ENCODE measurements at places on chromosomes 16 and 17.

- DNase-seq = peak; percentile 33
Observed at GRCh38 chr17:30332057-30332542, 1.8 kb downstream of the TMIGD1 start.

DNA sequence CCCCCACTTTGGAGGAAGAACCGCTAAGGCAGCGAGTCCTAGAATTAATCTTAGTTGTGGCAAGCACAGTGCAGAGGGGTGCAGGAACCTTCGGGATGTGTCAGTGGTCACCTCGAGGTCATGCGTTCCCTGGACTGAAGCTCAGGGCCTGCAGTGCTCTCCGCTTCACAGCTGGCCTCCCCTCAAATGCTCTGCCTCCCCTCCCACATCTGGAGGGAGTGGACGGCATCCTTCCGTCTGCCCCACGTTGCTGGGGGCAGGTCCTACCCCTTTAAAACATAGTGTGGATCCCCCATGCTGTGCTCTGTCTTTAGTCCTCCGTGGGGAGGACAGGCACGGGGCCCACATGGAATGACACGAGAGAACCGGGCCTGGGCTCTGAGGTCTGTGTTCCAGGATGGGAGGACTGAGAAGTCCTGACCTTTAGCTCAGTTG is 99.5 kb upstream of the CDC42EP4 start:
- no peak for DNase-seq

- no peak for DNase-seq
Observed at GRCh38 chr17:77437747-77438146, 297.0 kb downstream of the SEC14L1 start.

- DNase-seq = no peak
Observed at GRCh38 chr16:28554634-28555423, 1.1 kb downstream of the SGF29 start.

GRCh38 chr16:10839279-10839666 is 20.7 kb upstream of the TVP23A start:
- no peak for DNase-seq

- DNase-seq = no peak
Observed at GRCh38 chr17:57755480-57756070, 10.5 kb upstream of the CCDC182 start.

DNA sequence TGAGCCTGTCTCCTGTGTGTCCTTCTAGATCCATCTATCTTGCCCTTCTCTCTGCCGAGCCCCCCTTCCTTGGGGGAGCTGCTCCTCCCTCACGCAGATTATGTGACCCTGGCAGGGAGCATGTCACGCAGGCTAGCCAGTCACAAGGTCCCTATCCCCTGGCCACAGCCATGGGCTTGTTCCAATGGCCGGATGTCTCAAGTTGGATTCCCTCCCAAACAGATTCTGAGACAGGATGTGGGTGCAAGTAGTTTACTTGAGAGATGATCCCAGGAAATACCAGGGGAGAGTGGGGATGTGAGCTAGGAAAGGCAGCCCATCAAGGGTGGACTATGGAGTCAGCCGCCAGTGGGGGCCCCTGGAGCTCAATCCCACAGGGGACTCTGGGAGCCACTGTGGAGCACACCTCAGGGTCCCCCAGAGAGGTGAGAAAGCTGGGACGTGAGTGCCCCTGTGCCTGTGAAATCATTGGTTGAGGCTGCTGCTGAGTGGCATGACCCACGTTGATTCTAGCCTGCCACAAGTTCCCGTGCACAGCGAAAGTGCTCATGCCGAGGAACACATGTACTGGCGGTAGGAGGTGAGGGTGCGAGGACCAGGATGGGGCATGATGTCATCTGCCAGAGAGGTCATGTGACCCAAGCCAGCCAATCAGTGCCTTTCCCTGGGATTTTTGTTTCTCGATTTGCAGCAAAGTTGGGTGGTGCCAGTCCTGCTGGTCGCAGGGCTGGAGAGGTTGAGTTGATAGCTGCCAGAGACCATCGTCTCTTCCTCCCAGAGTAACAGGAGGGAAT is 6.4 kb upstream of the CRISPLD2 start:
- DNase-seq = no peak

- no peak for DNase-seq
Observed at GRCh38 chr16:76387994-76388393, 110.8 kb downstream of the CNTNAP4 start.

- no peak for DNase-seq
Observed at GRCh38 chr17:67682196-67682595, 35.5 kb upstream of the NOL11 start.

- DNase-seq = no peak
Observed at GRCh38 chr16:4544473-4544872, 5.9 kb upstream of the CDIP1 start.

GRCh38 chr17:72725433-72726068 is 366.9 kb downstream of the SLC39A11 start:
- DNase-seq = peak; percentile 9

- no peak for DNase-seq
Observed at GRCh38 chr16:72371307-72372086, 199.5 kb upstream of the PMFBP1 start.

GRCh38 chr17:10105513-10106001 is 92.8 kb downstream of the GAS7 start:
- DNase-seq = no peak

DNA sequence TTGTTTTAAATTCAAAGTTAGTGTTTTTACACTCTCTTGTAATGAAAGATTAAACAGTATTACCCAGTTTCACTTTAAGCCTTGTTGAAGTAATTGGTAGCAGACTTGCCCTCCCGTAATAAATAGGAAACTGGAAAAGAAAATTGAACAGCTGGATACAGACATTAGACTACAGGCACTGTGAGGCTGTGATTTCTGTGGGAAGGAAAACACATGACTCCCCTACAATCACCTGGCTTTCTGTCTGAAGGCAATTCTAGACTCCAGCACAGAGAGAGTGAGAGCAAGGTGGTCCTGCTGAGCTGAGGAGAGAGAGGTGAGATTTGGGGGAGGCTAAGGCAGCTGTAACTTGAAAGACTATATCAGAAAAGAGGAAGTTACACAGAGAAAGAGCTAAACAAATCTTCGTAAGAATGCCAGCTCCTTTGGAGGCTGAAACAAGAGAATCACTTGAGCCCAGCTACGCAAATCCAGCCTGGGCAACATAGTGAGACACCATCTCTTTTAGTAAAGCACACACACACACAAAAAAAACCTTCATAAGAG is 57.8 kb upstream of the CDYL2 start:
- no peak for DNase-seq

- no peak for DNase-seq
Observed at GRCh38 chr17:2580661-2581060, 12.8 kb upstream of the PAFAH1B1 start.

DNA sequence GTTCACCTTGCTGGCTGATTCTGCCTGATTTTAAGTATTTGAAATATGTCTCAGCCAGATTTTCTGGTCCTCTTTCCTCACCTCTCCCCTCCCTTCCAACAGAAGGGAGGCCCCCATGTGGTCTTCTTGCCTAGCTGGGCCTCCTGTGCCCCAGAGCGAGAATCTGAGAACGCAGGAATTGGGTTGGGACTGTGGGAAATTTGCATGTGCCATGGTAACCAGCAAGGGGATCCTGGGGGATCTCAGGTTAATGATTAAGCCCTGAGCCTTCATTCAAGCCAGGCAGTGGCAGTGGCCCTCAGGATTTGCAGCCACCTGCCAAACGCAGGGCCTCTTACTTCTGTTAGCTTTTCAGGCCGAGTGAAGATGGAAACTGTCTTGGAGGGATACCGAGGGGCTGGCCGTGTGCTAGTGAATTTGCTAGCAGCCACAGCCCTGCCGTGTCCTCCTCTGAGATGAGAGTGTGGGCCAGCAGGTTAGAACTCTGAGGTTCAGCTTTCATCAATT is 40.2 kb downstream of the KSR1 start:
- no peak for DNase-seq

DNA sequence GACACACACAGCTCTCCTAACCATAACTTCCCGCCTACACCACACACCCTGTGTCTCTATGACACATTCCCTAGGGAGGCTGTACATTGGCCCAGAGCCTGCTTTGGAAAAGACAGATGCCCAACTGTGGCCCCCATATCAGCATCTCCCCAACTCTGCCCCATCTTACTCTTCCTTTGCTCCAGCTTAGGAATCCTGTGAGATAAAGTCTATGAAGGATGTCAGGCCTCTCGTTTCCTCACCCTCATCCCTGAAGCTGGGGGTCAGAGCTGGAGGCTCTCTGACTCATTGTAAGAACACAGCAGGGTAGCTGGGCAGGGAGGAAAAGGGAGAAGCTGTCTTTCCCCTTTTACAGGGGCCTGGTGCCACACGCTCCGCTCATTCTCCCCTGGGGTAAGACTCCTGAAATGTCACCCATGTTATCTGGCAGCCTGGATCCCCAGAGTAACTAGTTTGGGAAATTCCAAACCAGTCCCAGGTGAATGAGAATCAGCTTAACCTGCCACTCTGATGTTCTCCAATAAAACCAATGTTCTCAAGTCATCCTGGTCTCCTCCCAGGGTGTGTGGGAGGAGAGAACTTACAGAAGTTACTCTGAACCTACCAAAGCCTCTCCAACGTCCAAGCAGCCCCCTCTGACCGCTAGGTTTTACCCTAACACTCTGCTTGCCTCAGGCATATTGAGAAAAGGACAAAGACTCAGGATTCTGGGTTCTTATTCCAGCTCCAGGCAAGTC is 2.8 kb downstream of the RAPGEFL1 start:
- DNase-seq = no peak

- no peak for DNase-seq
Observed at GRCh38 chr16:72560617-72561016, 388.7 kb upstream of the PMFBP1 start.

- DNase-seq = no peak
Observed at GRCh38 chr17:59671386-59671785, 35.8 kb downstream of the PTRH2 start.

- DNase-seq = no peak
Observed at GRCh38 chr16:832652-833336, 32.3 kb upstream of the GNG13 start.

GRCh38 chr17:72588961-72589360 is 468.1 kb downstream of the SOX9 start:
- no peak for DNase-seq

- DNase-seq = no peak
Observed at GRCh38 chr16:27450196-27450549, 48.2 kb downstream of the IL21R start.

- no peak for DNase-seq
Observed at GRCh38 chr16:67177743-67178699, 5.7 kb downstream of the MATCAP1 start.

GRCh38 chr17:68627956-68628575 is 26.9 kb upstream of the FAM20A start:
- DNase-seq = no peak

GRCh38 chr17:4506175-4506813 is 7.6 kb downstream of the SPNS2 start:
- no peak for DNase-seq

DNA sequence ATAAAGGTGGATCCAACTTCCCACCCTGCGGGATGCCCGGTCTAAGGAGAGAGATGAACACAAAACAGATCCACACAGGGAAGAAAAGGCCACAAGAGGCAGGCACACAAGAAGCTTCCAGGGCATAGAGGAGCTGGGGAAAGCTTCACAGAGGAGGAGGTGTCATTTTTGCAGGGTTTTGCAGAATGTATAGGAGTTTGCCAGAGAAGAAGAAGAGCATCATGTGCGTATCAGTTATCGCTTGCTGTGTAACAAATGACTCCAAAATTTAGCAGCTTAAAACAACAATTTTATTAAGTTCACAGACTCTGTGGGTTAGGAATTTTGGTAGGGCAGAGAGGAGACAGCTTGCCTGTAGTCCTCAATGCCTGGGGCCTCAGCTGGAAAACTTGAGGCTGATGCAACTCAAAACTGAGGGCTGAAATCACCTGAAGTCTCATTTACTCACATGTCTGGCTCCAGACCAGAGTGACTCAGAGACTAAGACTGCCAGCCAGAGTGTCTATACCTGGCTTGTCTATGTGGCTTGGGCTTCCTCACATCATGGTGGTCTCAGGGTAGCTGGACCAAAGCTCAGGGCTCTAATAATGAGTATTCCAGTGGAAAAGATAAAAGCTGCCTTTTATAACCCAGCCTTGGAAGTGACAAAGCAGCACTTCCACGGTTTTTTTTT is 33.9 kb upstream of the ZNF423 start:
- DNase-seq = no peak

DNA sequence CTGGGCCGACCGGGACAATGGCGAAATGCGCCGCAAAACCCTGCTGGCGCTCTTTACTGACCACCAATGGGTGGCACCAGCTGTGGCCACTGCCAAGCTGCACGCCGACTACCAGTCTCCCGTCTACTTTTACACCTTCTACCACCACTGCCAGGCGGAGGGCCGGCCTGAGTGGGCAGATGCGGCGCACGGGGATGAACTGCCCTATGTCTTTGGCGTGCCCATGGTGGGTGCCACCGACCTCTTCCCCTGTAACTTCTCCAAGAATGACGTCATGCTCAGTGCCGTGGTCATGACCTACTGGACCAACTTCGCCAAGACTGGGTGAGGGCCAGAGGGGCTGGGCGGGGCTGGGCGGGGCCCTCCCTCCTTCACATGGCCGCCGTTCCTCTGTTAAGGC is 4.3 kb upstream of the SPEM1 start:
- no peak for DNase-seq

DNA sequence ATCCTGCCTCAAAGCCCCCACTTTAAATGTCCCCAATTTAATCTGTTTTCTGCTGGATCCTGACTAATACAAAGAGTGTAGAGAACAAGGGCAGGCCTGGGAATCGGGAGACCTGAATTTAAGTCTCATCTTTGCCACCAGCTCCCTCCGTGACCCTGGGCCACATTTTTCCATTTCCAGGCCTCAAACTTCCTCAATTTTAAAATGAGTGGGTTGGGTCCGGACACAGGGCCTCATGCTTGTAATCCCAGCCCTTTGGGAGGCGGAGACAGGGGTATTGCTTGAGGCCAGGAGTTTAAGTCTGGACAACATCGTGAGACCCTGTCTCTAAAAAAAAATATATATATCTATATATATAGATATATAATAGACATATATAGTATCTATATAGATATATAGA is 61.4 kb downstream of the SRL start:
- no peak for DNase-seq

DNA sequence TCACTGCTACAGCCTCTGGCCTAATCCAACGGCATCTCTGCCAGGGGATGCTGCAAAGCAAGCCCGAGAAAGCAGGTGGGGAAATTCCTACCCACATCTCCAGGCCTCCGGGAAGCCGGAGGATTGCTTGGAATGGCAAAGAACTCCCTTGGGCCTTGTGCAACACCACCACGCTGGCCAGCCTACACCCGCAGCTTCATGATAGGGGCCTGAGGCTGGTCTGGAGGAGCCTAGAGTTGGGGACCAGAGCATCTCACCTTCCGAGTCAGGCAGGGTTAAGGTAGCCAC is 20.3 kb downstream of the GGA3 start:
- DNase-seq = no peak

- no peak for DNase-seq
Observed at GRCh38 chr17:2172999-2173398, 118.1 kb downstream of the HIC1 start.

DNA sequence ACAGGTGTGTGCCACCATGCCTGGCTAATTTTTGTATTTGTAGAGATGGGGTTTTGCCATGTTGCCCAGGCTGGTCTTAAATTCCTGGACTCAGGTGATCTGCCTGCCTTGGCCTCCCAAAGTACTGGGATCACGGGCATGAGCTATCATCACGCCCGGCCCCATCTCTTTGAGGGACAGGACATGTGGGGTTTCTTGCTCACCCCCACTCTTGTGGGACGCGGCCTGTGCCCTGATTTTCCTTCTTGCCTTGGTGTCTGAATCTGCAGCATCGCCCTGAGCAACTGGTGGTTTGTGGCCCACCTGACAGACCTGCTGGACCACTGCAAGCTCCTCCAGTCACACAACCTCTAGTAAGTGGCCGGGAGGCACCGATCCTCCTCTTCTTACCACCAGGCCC is 25.6 kb downstream of the NUP85 start:
- no peak for DNase-seq

GRCh38 chr17:83200231-83200699 is 120.9 kb downstream of the METRNL start:
- no peak for DNase-seq

- DNase-seq = no peak
Observed at GRCh38 chr17:78585006-78585630, 7.9 kb upstream of the DNAH17 start.

Data from activated CD4-positive, alpha-beta T cell treated with anti-CD3 and anti-CD28 coated beads for 24 hours (primary cell).